ENCODE measurements at places on chromosomes 7 and 10.

GRCh38 chr10:3045471-3046209 is 21.7 kb upstream of the PFKP start:
- no peak for DNase-seq

- no peak for DNase-seq
Measured at GRCh38 chr10:93408783-93409182, 73.4 kb downstream of the MYOF start.

- DNase-seq: peak; percentile 70
Measured at GRCh38 chr7:42877862-42878261, 34.0 kb downstream of the C7orf25 start.

DNA sequence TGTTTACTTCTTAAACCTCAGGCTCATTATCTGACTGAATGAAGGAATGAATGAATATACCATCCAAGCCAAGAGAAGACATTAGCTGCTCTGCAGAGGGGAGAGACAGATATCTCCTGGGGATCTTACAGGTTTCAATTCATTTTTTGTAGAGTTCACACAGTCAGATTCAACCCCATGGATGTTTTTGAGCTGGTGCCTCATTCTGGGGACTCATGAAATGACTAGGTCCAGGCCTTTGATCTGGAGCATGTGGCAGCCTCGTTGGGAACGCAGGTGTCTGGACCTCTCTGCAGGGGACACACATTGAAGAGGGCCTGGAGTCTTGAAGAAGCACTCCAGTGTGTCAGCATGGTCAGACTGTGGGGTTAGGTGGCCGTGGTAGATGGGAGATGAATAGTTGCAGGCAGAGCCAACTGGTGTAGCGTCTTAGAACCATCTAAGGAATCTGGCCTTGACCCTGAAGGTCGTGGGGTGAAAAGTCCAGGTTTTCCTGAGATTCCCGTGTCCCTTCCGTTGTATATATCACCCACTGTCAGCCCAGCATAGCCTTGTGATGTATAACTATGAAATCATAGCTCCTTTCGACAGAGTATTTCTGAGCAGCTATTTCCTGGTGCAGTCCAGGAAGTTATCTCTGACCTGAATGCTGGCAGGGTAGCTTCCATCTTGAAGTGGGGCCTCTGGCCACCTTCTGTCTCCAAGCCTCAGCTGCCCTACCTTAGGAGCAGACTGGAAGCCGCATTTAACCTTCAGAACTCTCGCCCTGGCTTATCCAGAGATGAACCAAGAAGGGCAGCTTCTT is 22.3 kb downstream of the BTBD16 start:
- DNase-seq: no peak

DNA sequence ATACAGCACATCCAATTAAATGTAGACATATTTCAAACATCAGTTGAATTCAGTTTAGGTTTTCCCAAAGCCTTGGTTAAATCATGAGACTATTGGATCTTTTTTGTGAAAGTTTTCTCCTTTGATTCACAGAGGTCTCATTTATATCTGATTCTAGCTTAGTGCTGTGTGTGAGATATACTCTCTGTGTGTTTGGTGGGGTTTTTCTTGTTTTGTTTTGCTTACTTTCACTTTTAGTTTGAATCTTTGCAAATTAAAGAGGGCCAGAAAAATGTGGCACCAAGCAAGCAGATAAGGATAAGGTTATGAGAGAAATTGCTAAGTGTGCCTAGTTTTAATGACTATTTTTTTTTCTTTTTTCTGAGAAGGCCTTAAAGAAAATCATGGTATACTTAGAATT is 12.6 kb upstream of the OR6B1 start:
- no peak for DNase-seq

- no peak for DNase-seq
Measured at GRCh38 chr7:55641811-55642210, 69.5 kb upstream of the VOPP1 start.

DNA sequence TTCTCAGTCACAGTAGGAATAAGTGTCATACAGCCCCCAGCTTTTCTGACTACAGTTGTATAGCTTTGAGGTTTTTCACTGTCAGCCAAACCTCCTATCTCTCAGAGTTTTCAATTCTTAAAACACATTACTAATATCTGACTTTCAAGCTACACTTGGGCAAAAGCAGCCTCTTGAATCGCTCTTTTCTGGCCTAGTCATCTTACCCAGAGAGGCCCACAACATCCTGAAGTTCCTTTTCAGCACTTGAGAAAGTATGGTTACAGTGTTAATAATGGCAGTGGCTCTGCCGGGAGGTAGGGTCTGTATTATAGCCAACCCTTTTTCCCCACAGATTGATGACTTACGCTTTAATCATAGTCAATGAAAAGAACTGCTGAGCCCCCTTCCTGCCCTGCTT is 181.0 kb downstream of the LRRC4 start:
- DNase-seq: no peak

- DNase-seq: no peak
Measured at GRCh38 chr7:135204341-135204749, 7.0 kb downstream of the WDR91 start.

DNA sequence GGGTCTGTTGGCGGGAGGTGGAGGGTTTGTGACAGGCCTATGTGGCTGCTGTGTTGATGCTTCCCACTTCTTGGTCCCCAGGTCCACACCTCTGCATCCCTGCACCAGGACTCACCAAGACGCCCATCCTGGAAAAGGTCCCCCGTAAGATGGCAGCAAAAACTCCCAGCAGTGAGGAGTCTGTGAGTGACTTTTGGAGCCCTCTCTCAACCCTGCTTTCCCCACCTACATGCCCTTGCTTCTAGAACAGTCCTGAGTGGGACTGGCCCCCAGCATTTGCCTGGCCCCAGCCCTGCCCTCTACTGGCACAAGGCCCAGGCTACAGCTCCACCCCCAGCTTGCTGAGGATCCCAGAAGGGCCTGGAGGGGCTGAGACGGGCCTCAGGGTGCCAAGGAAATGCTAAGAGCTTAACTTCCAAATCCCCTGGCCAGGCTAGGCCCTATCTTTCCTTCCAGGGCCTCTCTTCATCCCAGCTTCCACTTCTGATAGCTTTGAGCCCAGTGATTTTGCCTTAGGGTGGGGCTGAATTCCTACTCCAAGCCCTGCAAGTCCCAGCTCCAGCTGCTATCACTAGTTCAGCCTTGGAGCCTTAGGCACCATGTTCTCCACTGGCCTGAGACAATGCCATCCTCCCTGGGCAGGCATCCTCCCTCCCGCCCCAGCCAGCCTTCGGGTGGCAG is 2.7 kb downstream of the CHAT start:
- DNase-seq: no peak

GRCh38 chr7:113122744-113123143 is 4.4 kb upstream of the SMIM30 start:
- no peak for DNase-seq

GRCh38 chr7:23234569-23235296 is 11.8 kb upstream of the GPNMB start:
- no peak for DNase-seq

- no peak for DNase-seq
Measured at GRCh38 chr10:68074031-68074774, 880 bp downstream of the HERC4 start.

- DNase-seq: no peak
Measured at GRCh38 chr10:59894114-59894513, 12.2 kb downstream of the CCDC6 start.

DNA sequence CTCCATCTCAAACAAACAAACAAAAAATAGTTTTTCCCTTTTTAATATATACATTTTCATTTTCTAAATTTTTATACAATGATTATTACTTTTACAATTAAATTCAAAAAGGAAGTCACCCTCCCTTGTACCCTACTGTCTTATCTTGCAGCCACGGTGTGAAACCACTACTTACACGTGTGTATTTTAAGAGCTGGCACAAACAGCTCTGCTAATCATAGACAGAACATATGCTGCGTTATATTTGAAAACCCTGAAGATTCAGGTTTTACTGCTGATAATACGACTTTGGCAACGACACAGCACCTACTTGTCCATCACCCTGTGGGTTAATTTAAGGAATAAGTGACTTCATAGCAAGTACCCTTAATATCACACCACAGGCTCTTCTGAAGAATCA is 991 bp downstream of the ANKRD61 start:
- DNase-seq: no peak

DNA sequence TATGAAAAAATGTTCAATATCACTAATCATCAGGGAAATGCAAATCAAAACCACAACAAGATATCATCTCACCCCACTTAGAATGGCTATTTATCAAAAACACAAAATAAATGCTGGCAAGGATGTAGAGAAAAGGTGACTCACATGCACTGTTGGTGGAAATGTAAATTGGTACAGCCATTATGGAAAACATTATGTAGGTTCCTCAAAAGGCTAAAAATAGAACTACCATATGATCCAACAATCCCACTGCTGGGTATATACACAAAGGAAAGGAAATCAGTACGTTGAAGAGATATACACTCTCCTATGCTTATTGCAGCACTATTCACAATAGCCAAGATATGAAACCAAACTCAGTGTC is 50.2 kb downstream of the CDK1 start:
- DNase-seq: peak; percentile 1

- peak; percentile 15 for DNase-seq
Measured at GRCh38 chr10:30048768-30049517, 10.4 kb downstream of the JCAD start.

GRCh38 chr7:157689269-157690057 is 352.7 kb downstream of the DNAJB6 start:
- DNase-seq: no peak

DNA sequence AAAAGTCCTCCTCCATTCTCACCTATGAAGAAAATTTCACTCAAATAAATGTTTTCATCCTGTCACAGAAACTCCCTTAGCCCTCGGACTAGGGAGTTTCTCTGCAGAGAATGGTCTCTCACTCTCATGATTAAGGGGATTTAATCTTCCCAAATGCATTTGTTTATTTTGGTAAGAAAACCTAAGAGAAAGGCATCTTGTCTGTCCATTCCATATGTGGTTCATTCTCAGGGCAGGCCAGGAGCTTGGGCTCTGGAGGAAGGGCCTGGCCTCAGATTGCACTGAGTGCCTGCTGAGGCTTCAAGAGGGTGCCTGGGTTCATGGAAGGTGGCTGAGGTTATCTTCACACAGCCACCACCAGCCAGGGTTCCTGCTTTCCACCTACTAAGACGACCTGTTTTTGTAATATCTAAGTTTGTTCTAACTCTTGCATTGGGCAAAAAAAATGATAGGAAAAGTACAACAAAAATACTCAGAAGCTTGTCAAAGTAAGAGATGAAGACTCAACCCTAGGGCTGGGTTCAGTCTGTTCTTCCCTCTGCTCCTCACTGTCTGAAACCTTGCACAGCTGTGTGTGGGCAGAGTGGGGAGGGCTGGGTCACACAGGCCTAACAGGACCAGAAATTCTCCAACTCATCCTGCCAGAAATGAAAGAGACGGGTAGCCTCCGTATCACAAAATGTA is 186.7 kb downstream of the CXCL12 start:
- no peak for DNase-seq

- DNase-seq: peak; percentile 24
Measured at GRCh38 chr10:68897336-68897741, 3.8 kb upstream of the DDX50 start.

- DNase-seq: no peak
Measured at GRCh38 chr10:99450156-99450555, 19.7 kb upstream of the GOT1 start.

DNA sequence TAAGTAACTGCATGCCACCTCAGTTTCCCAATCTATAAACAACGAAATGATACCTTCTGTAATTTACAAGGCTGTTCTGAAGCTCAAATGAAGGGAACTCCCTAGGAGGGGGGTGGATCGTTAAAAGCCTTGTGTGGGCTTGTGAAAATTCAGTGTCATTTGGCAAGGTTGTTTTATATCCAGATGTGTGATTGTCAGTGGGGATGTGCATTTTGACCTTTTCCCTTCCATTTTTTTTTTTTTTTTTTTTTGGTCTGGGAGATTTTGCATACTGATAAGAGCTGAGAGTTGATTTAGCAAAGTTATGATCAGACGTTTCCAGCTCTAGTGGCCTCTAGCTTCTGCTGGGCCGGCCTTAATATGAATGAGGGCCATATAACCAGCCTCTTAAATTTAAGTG is 22.8 kb downstream of the CREB5 start:
- no peak for DNase-seq

- DNase-seq: no peak
Measured at GRCh38 chr7:78970440-78970916, 483.0 kb downstream of the MAGI2 start.

DNA sequence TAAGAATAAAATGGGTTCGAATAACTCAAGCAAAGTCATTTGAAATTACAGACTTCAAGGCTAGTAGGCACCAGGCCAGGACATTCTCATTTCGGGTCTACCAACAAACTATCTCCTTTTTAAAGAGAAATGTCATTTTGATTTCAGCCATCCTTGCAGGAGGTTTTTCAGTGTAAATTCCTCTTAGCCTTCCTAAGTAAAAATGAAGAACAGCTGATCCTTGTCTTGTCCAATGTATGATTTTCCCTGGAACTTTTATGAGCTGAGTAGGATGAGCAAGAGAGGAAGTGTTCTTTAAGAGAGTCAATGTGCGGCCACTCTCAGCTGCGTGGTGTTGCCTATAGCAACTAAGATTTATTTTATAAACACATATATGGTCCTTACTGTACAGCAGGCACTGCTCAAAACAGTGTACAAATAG is 110.1 kb downstream of the PLCE1 start:
- DNase-seq: no peak

DNA sequence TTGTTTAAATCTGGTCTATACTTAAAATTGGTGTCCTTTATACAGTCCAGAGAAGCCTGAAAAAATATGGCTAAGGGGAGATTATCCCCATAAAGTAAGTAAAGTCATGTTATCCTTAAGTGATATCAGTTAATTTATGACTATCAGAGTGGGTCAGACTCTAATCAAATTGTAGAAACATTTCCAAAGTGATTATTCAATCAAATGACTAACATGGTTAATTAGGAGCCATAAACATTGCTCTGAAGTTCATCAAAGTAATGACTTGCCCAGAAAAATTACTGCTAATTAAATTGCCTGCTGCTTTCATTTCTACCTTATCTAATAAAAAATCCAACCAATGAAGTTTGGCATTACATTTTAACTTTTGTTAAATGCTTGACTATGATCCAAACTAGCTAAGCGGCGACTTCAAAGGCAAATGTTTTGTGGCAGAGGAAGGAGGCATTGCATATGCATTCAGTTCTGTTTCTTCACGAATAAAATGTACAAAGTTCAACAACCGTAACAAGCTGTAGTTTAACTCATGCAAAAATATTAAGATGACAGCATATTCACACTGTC is 76.7 kb downstream of the ETV1 start:
- DNase-seq: no peak

DNA sequence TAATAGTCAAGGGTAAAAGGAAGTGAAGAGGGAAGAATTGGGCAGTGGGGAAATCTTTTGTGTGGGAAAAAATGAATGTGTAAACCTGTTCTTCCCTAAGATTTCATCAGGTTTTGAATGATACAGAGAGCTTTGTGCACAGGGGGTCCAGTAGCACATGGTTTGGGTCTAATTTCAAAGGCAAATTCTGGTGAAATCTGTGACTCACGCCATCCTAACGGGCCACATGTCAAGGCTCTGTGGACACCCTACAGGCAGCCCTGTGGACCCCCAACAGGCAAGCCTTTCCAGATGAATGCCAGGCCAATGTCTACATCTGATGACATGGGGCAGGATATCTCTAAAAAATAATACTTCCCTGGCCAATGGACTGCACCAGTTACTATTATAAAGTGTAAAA is 309.8 kb downstream of the PARD3 start:
- no peak for DNase-seq
